Stimulated activated CD8-positive, alpha-beta memory T cell treated with anti-CD3 and anti-CD28 coated beads, Interleukin-15, amount 100 ng/mL, for 48 hours (primary cell): ENCODE measurements at places on chromosomes 1 and 21.

- DNase-seq, result no peak
Measured at GRCh38 chr1:157288006-157288405, 149.8 kb upstream of the ETV3 start.

GRCh38 chr1:63607322-63607721 lies 14.1 kb downstream of the PGM1 start:
- no peak for DNase-seq

GRCh38 chr1:56808410-56808809 lies 10.8 kb downstream of the FYB2 start:
- no peak for DNase-seq

- DNase-seq, result no peak
Measured at GRCh38 chr1:232382671-232383070, 247.3 kb downstream of the SIPA1L2 start.

DNA sequence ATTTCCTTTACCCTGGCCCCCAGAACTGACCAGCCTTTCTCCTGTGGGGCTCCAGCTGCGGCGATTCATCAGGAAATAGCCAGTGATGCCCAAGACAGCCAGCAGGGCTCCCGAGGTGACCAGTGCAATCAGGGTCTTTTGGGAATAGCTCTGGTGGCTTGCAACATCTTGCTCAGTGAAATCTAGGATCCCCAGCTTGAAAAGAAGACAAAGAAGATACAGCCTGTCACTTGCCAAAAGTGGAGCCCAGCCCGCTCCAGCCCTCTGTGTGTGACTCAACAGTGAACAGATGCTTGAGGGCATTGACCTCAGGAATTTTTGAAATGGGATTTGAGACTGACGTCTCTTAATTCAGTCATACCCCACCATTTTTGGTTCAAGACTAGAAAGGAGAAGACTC lies 22.3 kb downstream of the CD34 start:
- DNase-seq, result no peak

DNA sequence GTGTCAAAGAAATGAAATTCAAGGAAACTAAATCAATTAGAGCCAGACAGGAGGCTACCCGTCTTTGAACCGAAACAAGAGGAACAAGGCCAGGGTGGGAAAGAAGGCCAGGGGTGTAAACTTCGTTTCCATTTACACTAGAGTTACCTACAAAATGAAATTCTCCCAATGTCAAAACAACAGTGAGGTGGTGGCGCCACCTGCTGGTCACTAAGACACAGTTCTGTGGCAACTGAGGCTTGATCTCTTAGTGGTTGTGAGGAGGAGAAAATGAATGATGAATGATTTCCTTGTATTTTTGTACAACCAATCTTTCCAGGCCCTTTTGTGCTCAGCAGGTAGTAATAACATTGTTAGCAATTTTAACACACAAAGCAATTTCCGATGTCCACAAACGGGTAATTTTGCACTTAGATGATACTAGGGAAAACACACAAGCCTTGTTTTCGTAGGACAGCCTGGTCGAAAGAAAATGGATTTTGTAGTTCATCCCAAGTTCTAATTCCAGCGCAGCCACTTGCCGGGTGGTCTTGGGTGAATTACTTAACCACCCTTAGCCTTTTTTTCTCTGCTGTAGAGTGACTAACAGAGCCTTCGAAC lies 54.8 kb upstream of the SOD1 start:
- peak; percentile 36 for DNase-seq

GRCh38 chr1:67880056-67880601 lies 46.9 kb upstream of the GNG12 start:
- no peak for DNase-seq

DNA sequence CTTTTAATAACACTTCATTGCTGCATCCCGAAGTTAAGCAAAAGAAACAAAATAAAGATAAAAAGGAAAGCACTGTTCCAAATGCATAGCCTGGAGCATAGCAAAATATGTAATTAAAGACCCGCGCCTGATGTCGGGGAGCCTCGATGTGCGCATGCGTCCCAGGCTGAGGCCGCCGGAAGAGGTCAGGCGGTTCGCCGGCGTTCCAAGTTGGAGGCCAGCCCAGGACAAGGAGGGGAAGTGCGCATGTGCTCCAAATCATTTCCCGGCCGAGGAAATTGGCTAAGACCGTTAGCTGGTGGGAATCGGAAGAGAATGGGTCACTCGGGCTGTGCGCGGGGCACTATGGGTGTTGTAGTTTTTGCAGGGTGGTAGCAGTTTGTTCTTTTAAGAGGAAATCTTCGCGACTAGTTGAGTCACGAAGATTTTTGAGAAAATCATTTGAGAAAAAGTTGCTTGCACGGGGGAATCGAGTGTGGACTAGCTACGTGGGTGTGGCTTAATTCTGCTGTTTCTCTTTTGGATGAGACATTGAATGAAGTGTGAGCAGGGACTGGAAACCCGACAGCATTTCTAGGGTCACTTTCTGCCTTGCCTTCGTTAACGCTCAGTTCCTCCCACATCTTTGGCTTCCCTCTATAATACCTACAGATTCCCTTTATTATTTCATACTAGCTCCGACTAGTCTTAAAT lies 31.0 kb upstream of the CD1D start:
- DNase-seq, result peak; percentile 66

GRCh38 chr1:76158126-76158525 lies 83.6 kb downstream of the ST6GALNAC3 start:
- no peak for DNase-seq

DNA sequence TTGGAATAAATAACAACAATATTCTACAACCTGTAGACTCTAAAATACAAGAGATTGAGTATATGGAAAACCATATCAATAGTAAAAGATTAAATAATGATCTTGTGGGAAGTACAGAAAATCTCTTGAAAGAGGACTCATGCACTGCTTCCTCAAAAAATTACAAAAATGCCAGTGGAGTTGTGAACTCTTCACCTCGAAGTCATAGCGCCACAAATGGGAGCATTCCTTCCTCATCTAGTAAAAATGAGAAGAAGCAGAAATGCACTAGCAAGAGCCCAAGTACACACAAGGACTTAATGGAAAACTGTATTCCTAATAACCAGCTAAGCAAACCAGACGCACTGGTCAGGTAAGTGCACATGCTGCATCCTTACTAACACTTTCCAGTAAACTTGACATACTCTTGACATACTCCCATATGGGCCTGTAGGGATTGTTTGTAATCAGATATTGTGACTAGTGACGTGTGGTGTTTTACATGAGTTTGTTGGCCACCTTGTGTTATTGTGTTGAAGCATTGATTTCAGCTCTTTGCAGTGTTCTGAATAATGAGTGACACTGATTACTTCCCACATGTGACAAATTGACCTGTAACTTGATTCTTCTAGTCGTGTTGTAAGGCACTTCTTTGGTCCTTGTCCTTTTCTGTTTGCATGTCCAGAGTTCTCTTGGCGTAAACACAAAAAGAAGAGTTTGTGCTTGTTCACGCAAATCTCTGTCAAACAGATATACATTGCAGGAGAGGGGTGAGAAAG lies 28.0 kb downstream of the MACO1 start:
- no peak for DNase-seq

DNA sequence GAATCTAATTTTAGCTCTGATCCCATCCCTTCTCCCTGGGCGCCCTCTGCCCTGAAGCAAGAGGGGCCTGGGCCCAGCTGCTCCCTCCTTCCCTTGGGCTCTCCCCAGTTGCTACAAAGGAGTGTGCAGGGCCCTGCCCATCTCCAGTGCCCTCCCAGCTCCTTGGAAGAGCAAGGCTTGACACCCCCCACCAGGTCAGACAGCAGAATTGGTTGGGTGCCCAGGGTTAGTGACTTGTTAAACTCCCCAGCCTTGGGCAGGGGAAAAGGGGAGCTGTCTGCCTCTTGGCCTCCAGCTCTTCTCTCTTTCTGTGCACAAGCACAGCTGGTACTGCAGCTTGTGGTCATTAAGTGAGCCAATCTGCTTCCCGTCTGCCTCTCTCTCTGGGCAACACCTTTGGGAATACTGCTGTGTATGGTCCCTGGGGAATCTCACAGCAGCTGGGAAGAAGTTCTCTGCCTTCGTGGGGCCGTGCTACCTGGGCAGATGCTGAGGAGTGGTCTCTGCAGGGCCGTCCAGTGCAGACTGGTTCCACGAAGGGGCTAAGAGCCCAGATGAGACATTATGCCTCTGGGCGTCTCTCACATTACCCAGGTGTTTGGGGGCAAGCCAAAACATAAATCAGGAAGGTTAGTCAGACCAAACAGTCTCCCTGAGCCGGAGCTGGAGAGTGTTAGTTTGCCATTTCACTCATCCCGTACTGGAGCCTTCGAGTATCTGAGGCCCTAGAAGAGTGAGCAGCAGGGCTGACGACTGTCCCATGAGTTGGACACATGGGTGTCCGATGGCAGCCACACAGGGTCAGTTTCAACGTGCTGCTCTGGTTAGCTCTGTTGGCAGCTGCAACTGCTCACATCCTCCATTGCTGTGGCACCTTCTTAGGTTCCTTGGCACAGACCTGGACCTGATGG lies 37.3 kb downstream of the TMEM53 start:
- DNase-seq, result no peak

GRCh38 chr21:24025101-24025500 lies 1582.2 kb downstream of the MRPL39 start:
- no peak for DNase-seq

DNA sequence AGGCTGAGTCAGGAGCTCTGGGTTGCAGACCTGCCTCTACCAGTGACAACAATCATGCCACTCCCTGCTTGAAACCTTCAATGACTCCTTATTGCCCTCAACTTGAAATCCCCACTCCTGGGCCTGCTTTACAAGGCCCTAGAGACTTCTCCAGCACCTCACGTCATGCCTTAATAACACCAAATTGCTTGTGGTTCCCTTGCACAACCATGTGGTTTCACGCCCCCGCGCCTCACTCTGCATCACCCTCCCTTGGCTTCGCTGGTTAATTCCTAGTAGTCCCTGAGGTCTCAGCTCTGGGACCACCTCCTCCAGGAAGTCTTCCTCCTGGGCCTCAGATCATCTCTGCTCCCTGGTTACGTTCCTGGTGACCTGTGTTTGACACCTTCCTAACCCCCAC lies 33.0 kb downstream of the EPHA2 start:
- peak; percentile 63 for DNase-seq

GRCh38 chr1:12644829-12645228 lies 944 bp downstream of the AADACL4 start:
- no peak for DNase-seq

GRCh38 chr1:59039551-59039950 lies 255.7 kb upstream of the JUN start:
- DNase-seq, result no peak

DNA sequence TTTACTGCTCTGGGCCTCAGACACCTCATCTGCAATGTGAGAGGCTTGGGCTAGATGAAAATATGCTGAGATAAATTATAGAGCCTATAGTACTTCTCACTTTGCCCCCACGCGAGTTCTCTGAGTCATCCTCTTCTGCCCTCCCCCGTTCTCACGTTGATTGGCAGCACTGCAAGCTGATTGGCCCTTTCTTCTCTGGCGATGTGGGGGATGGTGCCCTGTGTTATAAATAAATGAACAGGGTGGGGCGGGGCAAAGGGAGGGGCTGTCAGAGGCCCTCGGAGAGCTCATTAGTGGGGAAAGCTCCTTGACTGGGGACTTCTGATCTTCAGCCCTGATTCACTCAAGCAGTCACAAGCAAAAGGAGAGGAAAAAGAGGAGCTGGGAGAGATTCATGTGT lies 64.3 kb upstream of the ZC3H12A start:
- DNase-seq, result no peak

DNA sequence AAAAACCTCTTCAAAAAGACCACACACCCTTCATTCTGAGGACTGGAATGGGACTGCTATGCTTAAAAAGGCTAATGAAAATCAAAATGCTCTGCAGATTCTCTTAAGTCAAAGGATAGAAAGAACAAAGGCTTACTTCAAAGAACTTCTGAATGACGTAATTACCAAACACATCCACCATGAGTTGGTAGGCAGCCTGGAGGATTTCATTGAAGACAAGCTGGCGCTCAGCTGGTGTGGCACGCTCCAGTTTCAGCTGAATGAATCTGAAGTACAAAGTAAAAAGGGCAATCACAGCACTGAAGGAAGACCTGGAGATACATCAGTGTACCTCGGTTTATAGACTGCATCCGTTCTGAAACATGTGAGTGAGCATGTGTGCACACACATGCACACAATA lies 43.5 kb upstream of the SDC3 start:
- DNase-seq, result no peak

GRCh38 chr1:23399229-23399628 lies 25.3 kb downstream of the TCEA3 start:
- no peak for DNase-seq

GRCh38 chr1:75612976-75613375 lies 2.1 kb upstream of the SLC44A5 start:
- no peak for DNase-seq

DNA sequence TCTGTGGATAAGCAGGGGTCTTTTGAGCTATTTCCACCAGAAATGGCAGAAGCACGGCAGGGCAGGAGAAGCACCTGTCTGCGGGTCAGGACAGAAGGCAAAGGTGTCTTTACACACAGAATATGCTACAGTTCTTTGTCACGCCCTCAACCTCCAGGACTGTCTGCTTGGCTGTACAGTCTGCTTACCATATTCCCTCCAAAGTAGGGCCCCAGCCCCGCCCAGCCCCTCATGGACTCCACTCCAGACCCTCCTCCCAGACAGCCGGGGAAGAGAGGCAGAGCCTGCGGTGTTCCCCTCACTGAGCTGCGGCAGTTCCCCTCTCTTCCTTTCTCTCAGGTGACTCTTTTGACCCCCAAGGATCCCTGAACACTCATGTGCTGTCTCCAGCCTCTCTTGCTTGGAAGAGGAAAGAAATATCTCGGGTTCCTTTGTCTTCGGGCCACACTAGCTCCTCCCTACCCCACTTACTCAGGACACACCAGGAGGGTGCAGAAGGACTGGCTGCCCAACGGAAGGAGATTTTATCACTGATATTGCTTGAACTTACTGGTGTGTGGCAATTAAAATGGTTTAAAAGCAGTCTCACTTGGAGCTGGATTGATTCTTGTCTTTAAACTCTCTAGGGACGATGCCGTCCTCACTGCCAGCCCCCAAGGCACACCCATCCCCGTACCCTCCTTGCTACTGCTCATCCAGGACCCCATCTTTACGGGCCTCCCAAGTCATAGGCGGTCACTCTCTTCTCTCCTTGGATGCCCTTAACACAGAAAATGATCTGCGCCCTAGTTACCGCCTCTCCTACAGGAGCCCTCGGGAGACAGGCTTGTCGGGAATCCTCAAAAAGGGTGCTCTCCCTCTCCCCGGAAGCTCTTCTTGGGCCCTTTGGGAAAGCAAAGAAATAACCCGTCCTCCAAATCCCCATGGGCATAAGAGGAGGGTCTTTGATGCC lies 169.7 kb downstream of the TOMM20 start:
- no peak for DNase-seq

GRCh38 chr1:23376890-23377811 lies 7.5 kb upstream of the ZNF436 start:
- no peak for DNase-seq

- no peak for DNase-seq
Measured at GRCh38 chr1:155691992-155692528, 3.2 kb downstream of the DAP3 start.
